SHP77 (cell line): ENCODE measurements at places on chromosomes 11 and 22.

- no peak for DNase-seq
These were observed 537.8 kb upstream of the CCDC179 start for GRCh38 chr11:23398052-23398451.

DNA sequence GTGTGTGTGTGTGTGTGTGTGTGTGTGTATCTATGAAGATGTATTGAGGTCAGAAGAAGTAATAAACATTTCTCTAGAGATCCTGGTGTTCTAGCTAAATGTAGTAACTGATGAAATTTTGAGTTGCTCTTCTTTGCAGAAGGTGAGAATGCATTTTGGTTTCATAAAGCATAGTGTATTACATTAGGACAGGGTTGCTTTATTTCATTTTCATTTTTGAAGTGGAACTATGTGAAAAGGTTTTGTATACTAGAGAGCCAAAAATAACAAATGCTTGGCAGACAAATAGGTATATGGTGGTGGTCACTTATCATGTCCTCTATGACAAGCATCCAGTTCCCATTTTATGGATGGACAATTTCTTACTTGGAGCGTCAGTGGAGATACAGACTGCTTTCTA is 99.0 kb downstream of the CASP12 start:
- no peak for DNase-seq

DNA sequence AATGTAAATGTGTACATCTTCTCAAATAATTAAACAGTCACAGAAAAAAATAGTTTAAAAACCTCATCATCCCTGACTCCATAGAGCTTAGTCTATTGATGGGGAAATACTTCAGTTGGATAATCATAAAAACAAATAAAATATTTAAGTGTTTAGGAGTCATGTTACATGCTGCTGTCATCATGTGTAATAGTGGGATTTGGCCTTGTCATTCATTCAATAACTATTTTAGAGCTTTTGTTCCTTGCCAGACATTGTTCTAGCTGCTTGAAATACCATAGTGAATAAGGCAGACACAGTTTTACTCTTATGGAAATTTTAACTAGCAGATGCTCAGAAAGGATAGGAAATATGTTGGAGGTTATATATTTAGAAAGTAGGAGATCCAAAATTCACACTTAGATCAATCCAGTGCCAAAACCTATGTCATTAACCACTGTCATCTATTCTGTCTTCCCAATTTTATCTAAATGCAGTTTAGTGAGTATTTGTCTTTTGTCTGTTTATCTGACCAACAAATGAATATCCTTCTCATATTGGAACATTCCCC is 324.7 kb downstream of the CASP12 start:
- no peak for DNase-seq

- peak; percentile 74 for DNase-seq
These were observed 13.8 kb downstream of the TOM1 start for GRCh38 chr22:35313311-35314121.

- DNase-seq: no peak
These were observed 60.5 kb downstream of the CD82 start for GRCh38 chr11:44625759-44626523.

- DNase-seq: no peak
These were observed 97.2 kb upstream of the FIBIN start for GRCh38 chr11:26896719-26897118.

- DNase-seq: no peak
These were observed 5.5 kb downstream of the DCUN1D5 start for GRCh38 chr11:103086461-103086860.

GRCh38 chr22:48039326-48039725 is 1276.9 kb downstream of the TBC1D22A start:
- DNase-seq: no peak

DNA sequence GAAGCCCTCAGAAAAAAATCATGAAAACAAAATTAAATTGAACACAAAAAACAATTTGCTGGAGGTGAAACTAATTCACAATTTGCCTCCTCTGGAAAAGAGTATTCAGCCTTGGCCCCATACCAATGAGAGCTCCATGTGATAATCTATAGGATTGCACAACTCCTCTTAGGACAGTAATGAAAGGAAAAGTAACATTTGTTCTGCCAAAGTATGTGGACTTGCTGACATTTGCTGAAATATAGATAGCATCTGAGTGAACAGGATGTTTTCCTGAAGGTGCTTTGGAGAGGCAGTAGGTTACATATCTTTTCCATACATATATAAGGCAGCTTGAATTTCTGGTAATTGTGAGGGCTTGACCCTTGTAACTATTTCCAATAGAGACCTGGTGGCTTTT is 122.8 kb downstream of the OR4C45 start:
- DNase-seq: no peak

- DNase-seq: no peak
These were observed 134.1 kb downstream of the CASP12 start for GRCh38 chr11:104763930-104764709.

DNA sequence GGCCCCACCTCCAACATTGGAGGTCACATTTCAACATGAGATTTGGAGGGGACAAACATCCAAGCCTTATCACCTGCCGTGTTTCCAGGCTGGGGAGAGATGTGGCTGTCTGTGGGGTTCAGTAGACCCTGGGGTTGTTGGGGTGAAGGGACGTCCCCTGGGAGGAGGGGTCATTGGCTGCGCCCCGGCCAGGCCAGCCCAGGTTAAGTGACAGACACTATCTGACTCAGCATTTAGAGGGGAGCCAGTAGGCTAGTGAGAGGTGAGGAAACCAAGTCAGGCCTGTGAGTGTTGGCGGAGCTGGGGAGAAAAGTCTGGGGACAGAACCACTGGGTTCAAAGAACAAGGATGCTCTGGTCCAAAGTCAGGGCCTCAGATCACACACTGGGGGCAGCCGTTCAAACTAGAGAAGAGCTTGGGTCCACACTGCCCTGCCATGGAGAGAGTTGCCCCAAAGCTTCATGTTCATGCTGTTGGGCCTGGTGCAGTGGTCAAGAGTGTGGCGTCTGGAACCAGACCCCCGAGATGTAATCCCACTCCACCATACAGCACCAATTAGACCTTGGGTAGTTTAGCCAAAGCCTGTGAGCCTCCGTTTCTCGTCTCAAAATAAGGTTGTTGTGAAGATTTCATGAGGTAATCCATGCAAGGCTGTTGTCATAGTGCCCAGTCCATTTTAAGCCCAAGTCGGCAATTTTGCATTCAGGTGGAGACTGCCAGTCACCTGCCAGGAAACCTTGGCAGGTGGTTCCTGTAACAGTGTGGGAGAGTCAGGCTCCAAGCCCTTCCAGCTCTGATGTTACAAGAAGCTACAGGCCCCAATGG is 1289.6 kb downstream of the TBC1D22A start:
- DNase-seq: no peak

- peak; percentile 55 for DNase-seq
These were observed 5.4 kb upstream of the IPO7 start for GRCh38 chr11:9379041-9379440.

DNA sequence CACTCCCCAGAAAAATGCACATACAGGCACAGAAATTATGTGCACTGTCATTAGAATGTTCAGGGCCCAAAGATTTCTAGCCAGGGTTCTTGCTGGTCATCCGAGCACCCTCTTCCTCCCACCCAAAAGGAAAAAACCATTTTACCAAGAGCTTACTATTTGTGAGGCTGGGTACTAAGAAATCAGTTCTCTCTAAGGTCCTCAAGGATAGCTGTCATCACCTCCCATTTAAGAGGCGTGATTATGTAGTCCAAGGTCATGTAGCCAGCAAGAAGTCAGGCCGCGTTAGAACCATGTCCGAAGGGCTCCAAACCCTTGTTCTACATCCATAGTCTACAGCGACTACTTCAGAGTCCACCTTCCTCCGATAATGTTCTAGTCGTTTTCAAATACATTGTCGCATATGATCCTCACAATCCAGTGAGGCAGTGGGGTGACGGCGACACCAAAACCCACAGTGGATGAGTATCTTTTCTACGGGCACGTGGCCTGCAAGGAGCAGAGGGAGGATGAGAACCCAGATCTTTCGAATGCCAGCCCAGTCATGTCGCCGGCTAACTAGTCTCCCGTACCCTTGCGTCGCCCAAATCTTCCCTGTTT is 634 bp downstream of the TIMM8B start:
- no peak for DNase-seq

- DNase-seq: no peak
These were observed 62.4 kb downstream of the ZBTB16 start for GRCh38 chr11:114121804-114122504.

DNA sequence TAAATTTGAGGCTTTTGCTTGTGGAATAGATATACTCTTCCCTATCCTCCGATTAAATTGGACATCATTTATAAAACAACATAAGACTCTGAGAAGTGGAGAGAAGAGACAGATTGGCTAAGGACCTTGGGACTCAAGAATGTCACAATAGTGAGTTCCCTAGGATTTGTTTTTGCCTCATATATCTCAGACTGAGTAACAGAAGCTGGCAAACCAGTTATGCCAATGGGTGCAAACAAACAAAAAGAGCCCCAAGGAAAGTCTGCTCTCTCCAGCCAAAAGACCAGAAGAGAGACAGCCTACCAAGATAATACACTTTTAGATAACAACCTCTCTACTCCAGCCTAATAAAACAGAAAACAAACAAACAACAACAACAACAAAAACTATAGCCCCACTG is 28.9 kb downstream of the DEUP1 start:
- DNase-seq: no peak

DNA sequence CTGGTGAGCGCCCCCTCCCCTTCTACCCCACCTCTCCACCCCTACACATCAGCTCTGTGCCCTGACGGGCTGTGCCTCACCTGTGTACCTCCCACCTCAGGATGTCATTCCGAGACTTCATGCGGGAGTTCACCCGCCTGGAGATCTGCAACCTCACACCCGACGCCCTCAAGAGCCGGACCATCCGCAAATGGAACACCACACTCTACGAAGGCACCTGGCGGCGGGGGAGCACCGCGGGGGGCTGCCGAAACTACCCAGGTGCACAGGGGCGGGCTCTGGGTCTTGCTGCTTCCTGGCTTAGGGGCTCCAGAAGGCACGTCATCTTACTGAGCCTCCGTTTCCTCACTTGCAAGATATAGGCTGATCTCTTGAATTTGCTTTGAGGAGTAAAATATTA is 6.8 kb downstream of the CAPN1 start:
- no peak for DNase-seq

DNA sequence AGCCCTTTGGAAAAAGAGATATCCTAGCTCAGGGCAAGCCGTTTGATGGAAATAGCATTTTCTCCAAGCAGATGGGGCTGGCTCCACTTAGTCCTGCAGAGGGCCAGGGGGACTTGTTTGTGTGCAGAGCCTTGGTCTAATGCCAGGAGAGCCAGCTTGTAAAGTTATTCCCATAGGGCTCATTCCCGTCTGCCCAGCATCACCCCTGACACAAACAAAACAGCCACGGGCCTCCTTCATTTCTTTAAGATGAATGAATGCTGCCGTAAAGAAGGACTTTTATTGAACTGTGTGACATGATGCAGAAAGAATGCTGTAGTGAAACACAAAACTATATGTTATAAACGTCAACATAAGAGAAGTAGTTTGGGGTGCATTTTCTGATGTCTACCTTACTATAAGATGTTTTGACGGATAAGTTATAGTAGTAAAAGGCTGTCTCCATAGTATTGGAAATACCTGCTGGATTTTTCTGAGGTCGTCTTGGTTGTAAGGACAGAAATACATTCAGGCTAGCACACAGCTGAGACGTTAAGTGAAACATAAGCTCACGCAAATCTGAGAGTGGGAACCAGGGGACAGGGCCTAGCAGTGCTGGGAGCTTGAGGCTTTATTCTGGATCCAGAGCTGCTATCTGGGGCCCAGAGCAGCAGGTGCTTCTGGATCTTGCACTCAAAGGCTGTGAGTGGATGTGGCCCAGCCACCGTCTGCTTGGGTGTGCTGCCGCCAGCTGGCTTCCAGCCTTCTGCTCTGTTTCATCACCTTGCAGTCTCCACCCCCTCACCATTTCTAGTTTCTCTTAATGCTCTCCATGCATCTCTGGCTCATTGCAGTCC is 53.3 kb downstream of the NCAM1 start:
- peak; percentile 90 for DNase-seq

GRCh38 chr11:394034-394857 is at the start of gene PKP3:
TSS of gene PKP3 (plus strand) at chr11:394209. CDS start at chr11:394293, 84 bp downstream.
- no peak for DNase-seq

DNA sequence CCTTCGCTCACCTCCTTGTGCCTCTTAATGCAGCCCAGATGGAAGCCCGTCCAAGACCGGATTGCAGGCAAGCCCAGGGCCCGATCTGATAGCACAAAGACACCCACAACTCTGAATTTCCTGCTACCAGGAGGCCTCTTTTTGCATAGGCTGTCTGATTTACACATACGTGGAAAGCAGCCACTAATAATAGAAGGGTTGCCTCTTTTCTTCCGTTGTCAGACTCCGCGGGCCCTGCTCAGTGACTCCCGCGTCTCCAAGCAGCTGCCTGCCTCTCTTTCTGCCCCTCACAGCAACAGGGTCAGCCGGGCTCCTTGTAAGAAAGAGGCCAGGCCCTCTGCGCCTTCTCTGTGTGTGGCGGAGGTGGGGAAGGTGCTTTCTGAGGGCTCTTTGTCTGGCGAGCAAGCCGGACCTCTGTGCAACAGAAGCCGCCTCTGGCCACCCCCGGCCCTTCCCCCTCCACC is 26.7 kb downstream of the FLI1 start:
- no peak for DNase-seq

GRCh38 chr11:121554552-121554951 is 101.8 kb upstream of the SORL1-AS1 start:
- DNase-seq: no peak

DNA sequence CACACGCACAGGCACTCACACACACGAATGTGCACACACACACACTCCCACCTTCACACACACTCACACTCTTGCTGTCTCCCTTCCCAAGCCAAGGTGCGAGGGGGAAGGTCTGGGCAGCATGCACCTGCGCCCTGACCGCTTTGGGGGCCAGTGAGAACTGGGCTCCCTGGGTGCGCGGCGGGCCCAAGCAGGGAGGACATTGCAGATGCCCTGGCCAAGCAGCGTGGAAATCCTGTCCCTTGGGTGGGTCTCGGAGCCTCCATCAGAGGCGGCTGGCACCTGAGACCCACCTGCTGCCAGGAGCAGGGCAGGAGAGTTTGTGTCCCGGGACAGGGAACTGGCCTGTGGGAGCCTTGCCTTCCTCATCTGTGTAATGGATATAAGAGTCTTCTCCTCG is 3.3 kb downstream of the CD81 start:
- DNase-seq: no peak

GRCh38 chr11:132980670-132981069 is 551.6 kb downstream of the OPCML start:
- no peak for DNase-seq

GRCh38 chr11:35980686-35981390 is 37.0 kb downstream of the LDLRAD3 start:
- no peak for DNase-seq

DNA sequence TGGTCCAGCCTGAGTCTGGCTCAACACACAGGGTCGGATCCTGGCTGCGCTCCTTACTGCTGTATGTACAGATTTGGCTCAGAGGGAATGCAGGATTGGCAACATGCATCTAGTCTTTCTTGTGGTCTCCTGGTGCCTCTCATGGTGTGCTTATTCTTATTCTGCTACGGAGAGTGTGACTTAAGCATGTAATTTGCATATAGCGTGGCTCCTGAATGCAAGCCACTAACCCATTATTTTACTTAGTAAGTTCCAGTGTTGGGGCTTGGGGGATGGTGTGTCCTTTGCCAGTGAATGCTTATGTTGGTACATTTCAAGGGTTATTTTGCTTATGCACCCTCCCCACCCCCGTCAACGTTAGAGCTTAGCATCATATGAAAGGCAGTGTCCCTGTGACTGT is 51.2 kb downstream of the PTPRJ start:
- no peak for DNase-seq
